ENCODE measurements at places on chromosomes 6 and 20. TPM values are rescaled to one million over a fixed set of nuclear protein-coding genes. Genes with fewer than 3 reads are reported as not detected.

DNA sequence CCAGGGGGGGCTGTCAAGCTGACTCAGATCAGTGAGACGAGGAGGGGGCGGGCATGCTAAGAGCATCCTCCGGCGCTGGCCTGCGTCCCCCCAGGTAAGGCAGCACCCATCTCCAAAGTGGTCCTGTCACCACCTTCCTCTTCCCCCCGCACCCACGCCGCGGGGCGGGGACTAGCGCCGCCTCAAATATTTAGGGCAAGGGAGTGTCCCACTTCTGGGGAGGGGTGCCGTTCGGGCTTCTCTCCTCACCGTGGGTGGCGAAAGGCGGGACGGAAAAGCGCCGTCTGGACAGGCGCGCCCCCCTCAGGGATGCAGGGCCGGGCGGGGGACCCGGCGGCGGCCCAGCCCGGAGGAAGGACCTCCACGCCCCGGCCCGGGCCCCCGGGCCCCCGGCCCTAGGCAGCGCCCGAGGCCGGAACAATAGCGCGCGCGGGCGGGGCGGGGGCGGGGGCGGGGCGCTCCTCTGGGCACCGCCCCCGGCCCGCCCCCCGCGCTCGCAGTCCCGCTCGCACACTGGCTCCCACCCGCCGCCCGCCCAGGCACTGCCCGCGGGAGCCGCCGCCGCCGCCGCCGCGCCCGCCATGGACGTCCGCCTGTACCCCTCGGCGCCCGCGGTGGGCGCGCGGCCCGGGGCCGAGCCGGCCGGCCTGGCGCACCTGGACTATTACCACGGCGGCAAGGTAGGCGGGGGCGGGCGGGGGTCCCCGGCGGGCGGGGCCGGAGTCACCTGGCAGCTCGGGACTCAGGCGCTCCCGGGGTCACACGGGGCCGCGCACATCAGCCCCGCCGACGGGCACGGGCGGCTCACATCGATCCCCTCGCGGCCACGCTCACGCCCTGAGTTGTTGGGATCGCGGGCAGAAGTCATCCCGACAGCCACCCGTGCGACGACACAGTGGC lies at the start of gene TOX2:
Gene TOX2 (plus strand): TSS at position 542 of the 900 bp plus-strand sequence. CDS start 40 bp downstream, at position 582.
- DNase-seq = peak; percentile 83

The SYNJ2 gene
- total RNA-seq = 30.4 TPM

- DNase-seq = no peak
Measured at GRCh38 chr6:109515781-109516409, 32.9 kb upstream of the ZBTB24 start.

The NOL4L gene
- 9.3 TPM for total RNA-seq

DNA sequence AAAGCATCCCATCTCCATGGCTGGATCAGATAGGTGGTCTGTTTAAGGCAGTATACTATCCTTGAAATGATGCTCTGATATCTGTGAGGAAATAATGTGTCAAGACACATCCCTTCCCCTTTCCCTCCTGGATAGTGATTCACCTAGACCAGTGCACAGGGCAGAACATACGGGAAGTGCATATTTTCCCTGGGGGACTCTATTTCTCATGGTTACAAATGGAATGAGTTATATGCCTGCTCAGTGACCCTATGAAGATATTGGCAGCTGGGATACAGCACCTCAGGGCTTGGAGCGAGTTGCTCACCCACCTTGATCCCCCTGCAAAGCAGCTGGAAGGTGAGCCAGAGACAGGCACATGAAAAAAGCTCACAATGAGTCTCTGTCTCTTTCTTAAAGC lies 67.5 kb upstream of the PRL start:
- DNase-seq = no peak

DNA sequence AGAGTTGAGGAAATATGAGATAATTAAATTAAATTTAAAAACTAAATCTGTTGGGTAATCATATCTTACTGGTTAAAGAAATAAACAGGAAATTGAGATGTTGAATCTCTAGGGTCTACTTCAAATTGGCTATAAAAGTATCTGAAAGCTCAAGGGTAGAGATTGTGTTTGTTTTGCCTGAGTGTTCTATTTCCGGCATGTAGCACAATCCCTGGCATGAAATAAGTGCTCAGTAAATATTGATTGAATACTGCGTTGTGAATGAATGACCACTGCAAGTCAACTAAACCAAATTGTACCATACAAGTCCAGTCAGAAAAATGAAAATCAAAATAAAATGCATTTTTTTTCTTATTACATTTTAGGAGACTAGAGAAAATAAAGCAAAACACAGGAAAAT lies 709.8 kb downstream of the EPM2A start:
- DNase-seq = no peak

GRCh38 chr20:1178103-1178502 lies 6.7 kb downstream of the TMEM74B start:
- DNase-seq = no peak

DNA sequence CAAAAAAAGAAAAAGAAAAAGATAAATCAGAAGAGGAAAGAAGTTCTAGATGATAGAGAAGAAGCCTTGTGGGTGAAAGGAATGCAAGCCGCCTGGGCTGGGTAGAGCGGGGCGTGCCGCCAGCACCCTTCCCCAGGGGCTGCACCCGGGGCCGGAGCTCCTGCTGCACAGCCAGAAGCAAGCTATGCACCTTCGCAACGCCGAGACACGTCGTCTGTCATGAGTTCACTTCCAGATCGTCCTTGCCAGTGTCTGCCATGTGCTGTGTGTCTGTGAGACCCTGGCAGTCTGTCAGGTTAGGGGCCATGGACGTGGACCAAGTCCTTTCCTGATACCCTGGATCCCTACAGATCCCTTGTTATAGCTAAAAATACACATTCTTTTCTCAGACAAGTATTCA lies 25.5 kb upstream of the ADRM1 start:
- no peak for DNase-seq

- DNase-seq = no peak
Measured at GRCh38 chr6:10690651-10691445, 3.6 kb downstream of the C6orf52 start.

GRCh38 chr6:96939007-96939805 lies 14.7 kb downstream of the KLHL32 start:
- DNase-seq = no peak

DNA sequence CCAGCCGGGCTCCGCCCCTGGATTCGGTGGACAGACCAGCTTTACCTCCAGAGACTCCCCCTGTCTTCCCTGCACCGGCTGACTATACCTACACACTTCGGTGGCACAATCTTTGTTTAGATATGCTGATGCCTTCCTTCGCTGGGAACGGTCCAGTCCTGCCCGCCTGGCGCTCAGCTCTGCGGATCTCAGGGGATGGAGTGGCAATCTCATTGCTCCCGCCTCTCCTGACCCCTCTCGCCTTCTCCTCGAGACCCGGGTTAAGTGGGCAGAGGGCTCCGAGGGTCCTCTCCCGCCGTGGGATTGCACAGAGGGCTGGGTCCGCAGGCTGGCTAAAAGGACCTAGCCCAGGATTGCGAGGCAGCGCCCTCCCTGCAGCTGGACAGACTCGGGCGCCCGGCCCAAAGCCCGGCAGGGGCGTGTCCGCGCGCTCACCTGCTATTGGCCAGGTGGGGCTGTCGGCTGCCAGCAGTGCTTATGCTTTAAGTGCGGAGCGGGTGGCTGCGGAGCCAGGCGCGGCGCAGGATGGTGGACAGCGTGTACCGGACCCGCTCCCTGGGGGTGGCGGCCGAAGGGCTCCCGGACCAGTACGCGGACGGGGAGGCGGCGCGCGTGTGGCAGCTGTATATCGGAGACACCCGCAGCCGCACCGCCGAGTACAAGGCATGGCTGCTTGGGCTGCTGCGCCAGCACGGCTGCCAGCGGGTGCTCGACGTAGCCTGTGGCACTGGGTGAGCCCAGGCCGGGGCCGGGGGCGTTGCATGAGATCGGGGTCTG lies at the start of gene GNMT:
Gene GNMT (plus strand): TSS at position 512 of the 777 bp plus-strand sequence. CDS start 14 bp downstream, at position 526.
- DNase-seq = no peak

The DEFB124 gene
- total RNA-seq = 0.76 TPM

DNA sequence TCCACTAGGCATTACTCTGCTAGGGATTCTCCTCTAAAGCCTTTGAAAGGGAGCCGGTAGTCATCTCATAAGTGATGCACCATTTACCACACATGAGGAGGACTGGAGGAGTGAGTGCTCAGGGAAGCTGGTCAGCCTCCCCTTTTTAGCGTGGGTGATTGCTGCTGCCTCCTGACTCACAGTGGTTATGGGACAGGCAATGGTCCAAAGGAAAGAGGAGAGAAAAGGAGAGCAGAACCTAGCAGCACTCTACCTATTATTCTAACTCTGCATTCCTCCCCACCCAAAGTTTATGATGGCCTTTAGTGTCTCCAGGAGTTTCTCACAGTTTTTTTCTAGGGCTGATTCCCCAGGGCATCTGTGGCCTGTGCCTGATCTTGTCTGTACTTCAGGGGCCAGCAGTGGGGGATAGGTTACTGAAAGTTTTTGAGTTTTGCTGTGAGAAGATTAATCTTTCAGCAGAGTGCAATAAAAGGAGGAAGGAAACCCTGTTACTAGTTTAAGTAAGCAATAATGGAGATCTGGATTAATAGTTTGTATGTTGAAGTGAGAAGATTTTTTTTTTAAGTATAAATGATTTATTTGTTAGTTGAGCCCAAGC lies 36.4 kb upstream of the GCLC start:
- no peak for DNase-seq

The SPATS1 gene
- not detected for total RNA-seq

GRCh38 chr20:32445539-32446273 lies 87.6 kb downstream of the ASXL1 start:
- peak; percentile 72 for DNase-seq

The RSPH4A gene
- 0.71 TPM for total RNA-seq

The BMP5 gene
- 0.10 TPM for total RNA-seq

DNA sequence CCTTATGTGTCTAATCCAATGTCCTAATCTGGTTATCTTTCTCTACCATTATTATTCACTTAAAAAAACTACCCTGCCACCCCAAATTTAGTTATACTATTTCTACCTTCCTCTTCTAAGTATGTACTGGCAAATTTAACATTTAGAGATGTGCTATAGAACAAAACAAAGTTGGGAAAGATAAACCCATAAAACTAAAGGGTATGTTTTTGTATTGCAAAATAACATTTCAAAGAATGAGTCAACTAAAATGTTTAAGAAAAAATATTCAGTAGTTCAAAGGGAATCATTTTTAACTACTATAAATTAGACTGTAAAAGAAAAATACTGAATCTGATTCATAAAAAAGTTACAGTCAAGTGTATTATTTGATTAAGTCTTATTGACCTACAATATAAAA lies 103.0 kb downstream of the LMBRD1 start:
- no peak for DNase-seq

- no peak for DNase-seq
Measured at GRCh38 chr6:21771626-21772320, 178.2 kb downstream of the SOX4 start.

The TRDN gene
- 5.4 TPM for total RNA-seq

The ACOT13 gene
- 11.4 TPM for total RNA-seq

The BMP7 gene
- not detected for total RNA-seq

The DDX43 gene
- 0.43 TPM for total RNA-seq

- no peak for DNase-seq
Measured at GRCh38 chr6:74607934-74608333, 597.9 kb downstream of the COL12A1 start.

DNA sequence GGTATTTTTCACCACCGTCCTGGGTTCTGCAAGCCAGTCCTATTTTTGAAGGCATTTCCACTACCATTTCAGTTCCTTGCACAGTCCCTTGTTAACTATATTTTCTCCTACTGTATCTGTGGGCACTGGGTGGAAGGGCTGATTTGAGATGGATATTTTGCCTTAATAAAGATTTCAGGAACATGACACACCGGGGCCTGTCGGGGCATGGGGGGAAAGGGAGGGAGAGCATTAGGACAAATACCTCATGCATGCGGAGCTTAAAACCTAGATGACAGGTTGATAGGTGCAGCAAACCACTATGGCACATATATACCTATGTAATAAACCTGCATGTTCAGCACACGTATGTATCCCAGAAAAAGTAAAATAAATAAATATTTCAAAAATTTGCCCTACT lies 22.4 kb downstream of the STK38 start:
- no peak for DNase-seq

- DNase-seq = no peak
Measured at GRCh38 chr6:79038061-79038460, 40.0 kb downstream of the PHIP start.

DNA sequence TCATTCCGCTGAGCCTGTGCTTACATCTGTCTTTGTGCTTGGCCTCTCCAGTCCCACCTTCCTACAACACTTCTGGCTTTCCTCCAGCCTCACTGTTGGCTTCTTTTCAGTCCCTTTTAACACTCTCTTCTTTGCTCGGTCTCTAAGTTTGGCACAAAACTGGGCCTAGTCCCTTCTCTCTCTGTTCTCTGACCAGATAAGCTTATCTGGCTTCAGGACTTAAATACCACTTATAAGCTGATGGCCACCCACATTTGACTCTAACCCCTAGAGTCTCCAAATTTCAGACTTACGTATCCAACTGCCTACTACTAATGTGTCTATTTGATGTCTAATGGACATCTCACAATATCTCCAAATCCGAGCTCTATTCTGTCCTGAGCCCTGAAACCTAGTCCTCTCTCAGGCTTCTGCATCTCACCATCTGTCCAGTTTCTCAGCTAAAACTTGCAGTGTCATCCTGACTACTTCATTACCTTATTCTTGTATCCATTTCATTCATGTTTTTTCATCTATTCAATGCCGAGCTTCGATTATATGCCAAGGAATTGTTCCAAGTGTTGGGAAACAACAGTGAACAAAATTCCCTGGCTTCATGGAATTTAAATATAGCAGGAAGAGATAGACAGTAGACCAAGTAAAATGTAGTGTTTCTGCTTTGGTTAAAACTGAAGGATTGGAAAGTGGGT lies 40.1 kb downstream of the TBPL1 start:
- DNase-seq = no peak

DNA sequence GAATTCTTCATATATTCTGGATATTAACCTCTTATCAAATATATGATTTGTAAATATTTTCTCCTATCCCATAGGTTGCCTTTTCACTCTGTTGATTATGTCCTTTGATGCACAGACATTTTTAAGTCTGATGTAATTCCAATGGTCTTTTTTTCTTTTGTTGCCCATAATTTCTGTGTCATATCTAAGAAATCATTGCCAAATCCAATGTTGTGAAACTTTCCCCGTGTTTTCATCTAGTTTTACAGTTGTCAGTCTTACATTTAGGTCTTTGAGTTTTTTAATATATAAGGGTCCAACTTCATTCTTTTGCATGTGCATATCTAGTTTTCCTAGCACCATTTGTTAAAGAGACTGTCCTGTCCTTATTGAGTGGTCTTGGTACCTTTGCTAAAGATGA lies 111.5 kb downstream of the SESN1 start:
- DNase-seq = no peak

GRCh38 chr20:48716086-48716485 lies 111.7 kb downstream of the PREX1 start:
- DNase-seq = no peak

The CDSN gene
- total RNA-seq = not detected

DNA sequence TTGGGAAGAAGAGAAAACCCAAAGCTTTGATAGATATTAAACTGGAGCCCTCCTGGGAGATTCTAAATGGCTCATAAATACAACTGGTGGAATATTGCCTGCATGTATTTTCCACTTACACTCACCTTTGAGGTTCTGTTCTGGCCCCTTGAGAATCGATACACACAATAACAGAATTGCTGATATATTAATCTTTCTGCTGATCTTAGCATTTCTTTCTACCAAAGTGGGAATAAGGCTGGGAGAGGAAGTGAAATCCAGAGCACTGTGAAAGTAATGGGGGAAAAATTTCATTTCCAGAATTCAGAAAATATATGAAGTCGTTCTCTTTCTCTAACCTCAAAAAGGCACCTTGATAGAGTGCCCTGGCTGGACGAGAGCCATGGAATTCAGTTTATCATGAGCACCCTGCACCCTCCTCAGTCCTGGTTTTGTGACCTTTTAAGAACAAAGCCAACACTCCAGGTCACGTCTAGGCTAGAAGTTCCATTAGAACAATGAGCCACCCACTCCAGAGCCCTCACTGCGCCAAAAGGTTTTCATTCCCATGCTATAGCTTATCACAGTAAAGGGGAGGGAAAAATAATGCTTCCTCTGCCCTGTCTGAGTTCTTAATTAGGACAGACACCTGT lies 244.5 kb downstream of the CD83 start:
- no peak for DNase-seq
